ENCODE measurements at places on chromosomes 2 and 18.

DNA sequence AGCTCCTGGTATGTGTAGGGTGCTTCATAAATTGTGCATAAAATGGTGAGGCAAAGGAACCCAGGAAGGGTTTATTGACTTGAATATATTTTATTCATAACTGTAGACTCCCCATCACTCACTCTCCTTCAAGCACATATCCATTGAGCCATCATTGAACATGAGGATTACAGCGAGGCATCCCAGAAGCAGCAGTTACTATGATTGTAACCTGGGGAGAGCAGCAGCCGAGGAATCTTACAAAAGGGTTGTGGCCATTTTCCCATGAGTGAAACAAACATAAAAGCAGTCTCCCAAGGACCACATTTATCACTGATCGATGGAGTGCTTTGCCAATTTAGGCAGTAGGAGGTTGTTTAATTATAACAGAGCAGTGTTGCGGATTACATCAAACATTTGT is 183.4 kb downstream of the NCK2 start:
- no peak for DNase-seq

GRCh38 chr2:212154477-212154878 is 384.1 kb downstream of the ERBB4 start:
- DNase-seq = no peak

DNA sequence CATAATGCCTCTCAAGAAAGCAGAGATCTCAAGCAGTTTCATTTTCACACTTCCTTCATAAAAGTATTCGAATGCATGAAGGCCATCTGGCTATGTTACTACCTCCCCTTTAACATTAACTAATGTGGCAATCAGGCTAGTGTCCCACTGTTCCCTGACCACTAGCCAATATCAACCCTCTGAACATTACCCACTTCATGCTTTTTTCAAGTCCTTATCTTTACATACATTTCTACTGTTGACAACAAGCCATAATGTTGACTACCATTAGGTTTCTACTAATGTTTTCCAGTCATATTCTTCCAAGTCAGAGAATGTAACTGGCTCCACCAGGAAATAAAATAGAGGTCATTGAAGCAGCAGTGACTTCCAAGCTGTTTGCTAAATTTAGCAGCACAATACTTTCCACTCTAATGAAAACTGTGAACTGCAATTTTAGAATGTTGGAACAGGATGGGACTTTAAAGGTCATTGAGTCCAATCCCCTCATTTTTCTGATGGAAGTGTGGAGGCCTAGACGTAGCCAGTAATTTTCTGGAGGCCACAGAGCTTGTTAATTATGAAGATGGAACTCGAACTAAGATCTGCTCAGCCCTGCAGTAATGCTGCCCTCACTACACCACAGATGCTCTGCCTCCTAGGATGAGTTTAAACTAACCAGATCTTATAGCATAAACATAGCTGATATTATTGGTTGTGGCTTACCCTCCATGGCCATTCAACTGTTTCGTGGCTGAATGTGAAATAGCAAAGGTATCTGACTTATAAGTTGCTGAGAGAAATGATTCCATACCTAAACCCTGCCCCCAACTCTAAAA is 630 bp upstream of the PPP1R1C start:
- no peak for DNase-seq

- no peak for DNase-seq
Measured at GRCh38 chr2:36653155-36653554, 43.4 kb upstream of the VIT start.

DNA sequence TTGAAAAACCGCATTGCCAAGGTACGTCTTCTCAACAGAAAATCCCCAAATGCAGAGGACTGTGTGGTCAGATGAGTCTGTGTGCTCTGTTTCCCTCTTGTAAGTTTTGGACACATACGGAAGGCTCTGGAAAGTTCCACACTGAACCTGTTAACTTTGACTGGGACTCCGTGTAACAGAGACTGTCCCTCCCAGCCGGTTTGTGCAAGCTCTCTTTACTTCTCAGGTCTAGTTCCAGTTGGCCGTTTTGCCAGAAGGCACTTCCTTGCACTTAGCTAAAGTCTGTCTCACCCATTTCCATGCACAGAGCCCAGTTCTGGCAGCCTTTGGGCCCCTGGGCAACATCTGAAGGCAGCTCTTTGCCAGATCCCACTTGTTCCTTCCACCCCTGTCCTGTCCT is 22.0 kb downstream of the EFHD1 start:
- DNase-seq = no peak

DNA sequence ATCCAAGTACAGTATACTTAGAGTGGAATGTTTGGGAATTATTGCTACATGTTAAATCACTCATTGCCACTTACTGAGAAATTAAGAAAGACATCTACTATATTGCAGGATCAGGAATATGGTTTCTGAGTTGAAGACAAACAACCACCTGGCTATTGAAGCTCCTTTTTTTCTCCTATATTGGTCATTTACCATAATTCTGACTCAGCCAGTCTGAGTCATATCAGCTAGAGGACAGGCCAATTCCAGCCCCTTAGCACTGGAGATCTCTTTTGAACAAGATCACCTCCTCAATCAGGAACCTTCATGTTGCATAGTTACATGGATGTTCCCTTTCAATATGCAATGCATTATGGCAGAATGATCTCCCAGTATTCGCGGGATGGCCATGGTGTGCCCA is 42.7 kb upstream of the CDH19 start:
- DNase-seq = no peak
